Endodermal cell (in vitro differentiated cells): ENCODE measurements at places on chromosomes 11 and 22. TPM values are rescaled to one million over a fixed set of nuclear protein-coding genes. Genes with fewer than 3 reads are reported as not detected.

The DRD4 gene
- 2.0 and 2.7 TPM in 2 replicates for total RNA-seq

The PIM3 gene
- total RNA-seq, result 31.5 and 33.5 TPM in 2 replicates

The SAA4 gene
- total RNA-seq, result not detected in 2 replicates

The RRAS2 gene
- total RNA-seq, result 75.1 to 84.5 TPM (median 83.3 TPM) in 3 replicates

The CARD16 gene
- total RNA-seq, result not detected in 3 replicates

The IGLL5 gene
- not detected in 3 replicates for total RNA-seq

The TRIM51 gene
- not detected in 3 replicates for total RNA-seq

The UBQLN3 gene
- not detected in 2 replicates for total RNA-seq

DNA sequence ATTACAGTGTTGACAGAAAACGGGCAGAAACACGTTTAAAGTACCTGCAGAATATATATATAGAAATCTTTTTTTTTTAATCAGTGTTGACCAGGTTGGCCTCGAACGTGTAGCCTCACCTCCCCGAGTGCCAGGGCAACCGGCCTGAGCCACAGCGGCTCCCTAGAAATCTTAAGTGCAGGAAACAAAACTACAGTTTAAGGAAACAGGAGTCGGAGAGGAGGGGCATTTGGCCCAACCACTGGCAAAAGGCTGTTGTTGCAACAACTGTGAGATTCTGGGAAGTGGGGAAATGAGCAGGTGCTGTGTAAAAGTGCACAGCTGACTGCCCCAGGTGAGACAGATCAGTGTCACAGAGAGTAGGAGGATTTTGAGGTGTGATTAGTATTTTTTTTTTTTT is 3.7 kb downstream of the YWHAH start:
- H3K36me3 ChIP-seq, result peaks cover 61% of the 10 kb centered on the region
- no peak overlapping the region for H3K4me3 ChIP-seq
- H3K4me1 ChIP-seq, result peaks cover 3% of the 10 kb centered on the region
- DNase-seq, result no peak
- H3K27ac ChIP-seq, result no peak overlapping the region

- H3K4me1 ChIP-seq, result no peaks in the 10 kb centered on the region
- peaks cover 54% of the 10 kb centered on the region for H3K27me3 ChIP-seq
- no peak overlapping the region for H3K27ac ChIP-seq
- no peaks in the 10 kb centered on the region for H3K36me3 ChIP-seq
- no peak for DNase-seq
These were observed 2.3 kb upstream of the NOX4 start for GRCh38 chr11:89493431-89493830.

DNA sequence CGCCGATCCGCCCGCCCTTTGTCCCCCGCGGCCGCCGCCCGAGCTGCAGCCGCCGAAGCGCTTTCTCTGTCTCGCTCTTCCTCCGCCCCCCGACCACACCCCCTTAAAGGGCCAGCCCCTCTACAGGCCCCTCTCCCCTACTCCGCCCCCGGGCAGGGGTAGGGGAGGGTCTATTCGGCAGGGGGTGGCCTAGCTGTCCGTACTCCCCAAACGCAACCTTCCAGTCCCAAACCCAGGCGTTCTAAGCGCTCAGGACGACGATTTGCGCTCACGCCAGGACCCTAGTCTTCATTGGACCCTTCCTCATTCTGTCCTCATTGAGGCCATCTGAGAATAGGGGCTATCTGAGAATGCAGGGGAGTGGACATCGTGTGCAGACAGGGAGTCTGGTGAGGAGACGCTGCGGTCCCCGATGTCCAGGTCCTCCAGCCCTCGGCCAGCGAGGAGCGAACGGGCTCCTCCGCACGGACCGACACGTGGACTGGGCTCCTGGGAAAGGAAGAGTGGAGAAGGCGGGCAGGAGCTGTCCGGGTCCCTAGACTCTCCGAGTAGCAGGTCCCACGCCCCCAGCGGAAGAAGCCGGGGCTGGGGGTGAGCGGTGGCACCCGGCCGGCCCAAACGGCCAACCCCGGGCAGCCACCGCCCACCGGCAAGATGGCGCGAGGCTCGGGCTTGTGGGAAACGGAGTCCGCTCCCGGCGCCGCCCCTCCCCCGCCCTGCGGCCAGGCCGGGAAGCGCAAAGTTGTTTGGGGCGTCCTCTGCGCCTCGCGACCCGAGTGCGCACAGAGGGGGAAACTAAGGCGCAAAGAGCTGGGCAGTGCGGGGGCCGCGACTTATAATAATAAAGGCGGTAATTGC is at the start of gene PPP1R14B:
Gene PPP1R14B, minus strand, starts transcription at position 73 of the 858 bp plus-strand sequence. CDS start 270 bp downstream, outside the sequence.
- peak within 1 kb of the TSS; percentile 87 for H3K27ac ChIP-seq
- DNase-seq, result peak; percentile 96
- peaks cover 20% of the 10 kb centered on the region for H3K36me3 ChIP-seq
